Stimulated activated CD4-positive, alpha-beta T cell treated with anti-CD3 and anti-CD28 coated beads, Interleukin-15, amount 100 ng/mL, for 24 hours (primary cell): ENCODE measurements at places on chromosomes 3 and 15.
A peak's percentile ranks its signal among the peaks of the same experiment; 100 is the strongest.

- DNase-seq: peak; percentile 51
Measured at GRCh38 chr3:52428151-52429005, 16.5 kb downstream of the SEMA3G start.

- no peak for DNase-seq
Measured at GRCh38 chr3:10703875-10704274, 112.2 kb upstream of the SLC6A11 start.

GRCh38 chr15:57510647-57511046 is 81.1 kb upstream of the MYZAP start:
- DNase-seq: no peak

GRCh38 chr15:98943601-98944151 is 63.9 kb downstream of the PGPEP1L start:
- no peak for DNase-seq

DNA sequence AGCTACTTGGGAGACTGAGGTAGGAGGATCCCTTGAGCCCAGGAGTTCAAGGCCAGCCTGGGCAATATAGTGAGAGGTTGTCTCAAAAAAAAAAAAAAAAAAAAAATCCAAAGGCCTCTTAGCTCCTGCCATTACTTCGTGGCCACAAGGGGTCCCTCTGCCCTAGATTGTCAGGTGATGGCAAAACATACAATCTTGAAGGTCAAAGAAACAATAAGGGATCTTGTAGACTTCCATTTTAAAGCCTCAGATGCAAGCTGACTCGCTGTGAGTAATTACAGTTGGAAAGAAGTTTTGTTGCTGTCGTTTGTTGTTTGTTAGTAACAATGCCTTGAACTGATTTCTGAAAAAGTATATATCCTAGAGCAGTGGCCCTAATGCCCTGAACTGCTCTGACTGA is 55.9 kb upstream of the PLCL2 start:
- peak; percentile 49 for DNase-seq

- no peak for DNase-seq
Measured at GRCh38 chr3:183845090-183845489, 19.7 kb upstream of the MAP6D1 start.

DNA sequence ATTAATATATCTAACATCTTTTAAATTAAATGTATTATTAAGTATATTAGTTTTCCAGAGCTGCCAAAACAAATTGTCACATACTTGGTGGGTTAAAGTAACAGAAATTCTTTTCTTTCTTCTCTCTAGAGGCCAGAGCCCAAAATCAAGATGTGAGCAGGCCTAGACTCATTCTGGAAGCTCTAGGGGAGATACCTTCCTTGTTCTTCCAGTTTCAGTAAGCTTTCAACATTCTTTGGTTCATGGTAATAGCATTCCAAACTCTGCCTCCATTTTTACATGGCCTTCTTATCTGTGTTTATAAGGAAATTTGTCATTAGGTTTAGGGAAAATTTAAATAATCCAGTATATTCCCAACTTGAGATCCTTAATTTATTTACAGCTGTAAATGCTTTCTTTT is 1054.6 kb upstream of the GBE1 start:
- DNase-seq: no peak

DNA sequence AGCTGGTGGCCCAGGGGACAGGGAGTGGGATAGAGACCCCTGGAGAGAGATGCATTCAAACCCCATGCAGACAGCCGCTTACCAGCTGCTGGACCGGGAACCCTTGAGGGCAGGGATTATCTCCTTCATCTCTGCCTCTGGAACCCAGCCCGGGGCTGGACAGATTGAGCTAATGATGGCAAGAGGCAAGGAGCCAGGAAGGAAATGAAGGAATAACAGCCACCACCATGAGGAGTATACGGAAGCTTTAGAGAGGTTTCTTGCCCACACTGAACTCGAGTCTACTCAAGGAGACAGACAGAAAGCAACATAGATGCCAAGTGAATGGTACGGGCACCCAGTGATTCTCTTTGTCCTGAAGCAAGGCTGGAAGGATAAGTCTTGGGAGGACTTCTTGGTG is 23.2 kb downstream of the HAPLN3 start:
- DNase-seq: no peak

DNA sequence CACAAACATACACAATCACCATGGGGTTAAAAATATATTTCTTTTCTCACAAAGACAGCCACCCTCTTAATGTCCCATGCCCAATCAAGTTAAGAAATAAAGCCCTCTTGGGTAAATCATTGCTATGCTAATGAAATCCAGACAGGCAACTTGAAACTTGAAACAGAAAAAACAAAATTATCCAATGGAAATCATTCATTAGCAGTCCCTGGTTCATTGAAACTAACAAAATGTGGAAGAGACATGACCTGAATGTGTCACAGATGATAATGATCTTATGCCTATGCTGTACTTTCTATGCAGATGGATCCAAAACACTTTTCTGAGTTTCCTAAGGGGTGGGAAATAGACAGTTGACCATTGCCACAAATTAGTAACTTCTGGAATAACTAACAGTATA is 983.7 kb downstream of the MCTP2 start:
- DNase-seq: no peak

- DNase-seq: no peak
Measured at GRCh38 chr3:195893044-195893395, 15.3 kb downstream of the TNK2 start.

GRCh38 chr3:69671082-69671952 is 67.9 kb upstream of the MITF start:
- DNase-seq: peak; percentile 7

DNA sequence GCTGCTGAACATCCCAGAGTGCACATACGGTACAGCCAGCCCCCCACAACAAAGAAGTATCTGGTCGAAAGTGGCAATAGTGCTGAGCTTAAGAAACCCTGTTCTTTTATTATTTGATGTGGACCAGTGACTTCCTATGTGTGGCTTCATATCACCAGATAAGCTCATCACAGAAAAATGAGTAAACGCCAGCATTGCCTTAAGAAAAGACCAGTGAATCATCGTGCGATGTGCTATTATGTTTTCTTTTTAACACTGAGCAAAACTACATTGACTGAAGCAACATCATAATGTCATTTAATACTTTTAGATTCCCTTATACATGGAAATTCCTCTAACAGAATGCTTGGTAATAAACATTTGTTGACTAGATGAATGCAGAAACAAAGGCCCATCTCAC is 45.2 kb upstream of the ARRDC4 start:
- no peak for DNase-seq

GRCh38 chr3:121834157-121834670 is 646 bp downstream of the IQCB1 start:
- peak; percentile 19 for DNase-seq

GRCh38 chr15:39837454-39837853 is 54.8 kb upstream of the FSIP1 start:
- no peak for DNase-seq
